ENCODE measurements at places on chromosomes 5 and 9.

- no peak for DNase-seq
Measured at GRCh38 chr5:116440457-116441001, 134.1 kb downstream of the SEMA6A start.

DNA sequence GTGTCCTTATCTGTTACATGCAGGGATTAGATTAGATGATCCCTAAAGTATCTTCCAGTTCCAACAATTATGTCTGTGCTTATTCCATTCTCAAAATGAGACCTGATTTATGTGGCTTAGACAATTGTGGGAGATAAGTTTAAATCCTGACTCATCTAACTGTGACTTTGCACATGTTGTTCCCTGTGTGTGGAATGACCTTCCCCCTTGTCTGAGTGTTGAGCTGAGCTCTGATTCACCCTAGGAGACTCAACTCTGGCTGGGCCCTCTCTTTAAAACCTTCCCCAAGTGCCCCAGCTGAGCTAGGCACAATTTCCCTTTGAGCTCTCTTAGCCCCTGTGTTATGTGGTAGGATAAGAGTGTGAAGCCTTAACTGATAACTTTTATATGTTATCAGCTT is 118.9 kb upstream of the ELL2 start:
- no peak for DNase-seq

DNA sequence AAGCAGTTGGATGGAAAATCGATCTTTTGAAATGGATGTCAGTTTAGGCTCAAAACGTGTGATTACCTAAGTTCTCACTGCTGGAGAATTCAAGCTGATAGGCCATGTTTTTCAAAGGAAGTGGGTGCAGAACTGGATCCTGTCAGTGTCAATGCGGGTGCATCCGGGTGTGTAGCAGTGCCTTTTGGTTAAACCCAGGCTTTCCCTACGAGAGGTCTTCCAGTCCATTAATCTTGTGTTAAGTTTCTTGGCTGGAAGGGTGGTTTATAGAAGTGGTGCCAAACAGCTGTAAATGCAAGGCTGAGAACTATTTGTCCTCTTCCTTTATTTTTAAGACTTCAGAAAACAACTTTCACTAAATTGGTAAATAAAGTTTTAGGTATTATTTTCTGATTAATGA is 71.9 kb downstream of the DAPK1 start:
- DNase-seq: no peak

GRCh38 chr5:76716456-76717157 is 681 bp downstream of the F2R start:
- peak; percentile 41 for DNase-seq

DNA sequence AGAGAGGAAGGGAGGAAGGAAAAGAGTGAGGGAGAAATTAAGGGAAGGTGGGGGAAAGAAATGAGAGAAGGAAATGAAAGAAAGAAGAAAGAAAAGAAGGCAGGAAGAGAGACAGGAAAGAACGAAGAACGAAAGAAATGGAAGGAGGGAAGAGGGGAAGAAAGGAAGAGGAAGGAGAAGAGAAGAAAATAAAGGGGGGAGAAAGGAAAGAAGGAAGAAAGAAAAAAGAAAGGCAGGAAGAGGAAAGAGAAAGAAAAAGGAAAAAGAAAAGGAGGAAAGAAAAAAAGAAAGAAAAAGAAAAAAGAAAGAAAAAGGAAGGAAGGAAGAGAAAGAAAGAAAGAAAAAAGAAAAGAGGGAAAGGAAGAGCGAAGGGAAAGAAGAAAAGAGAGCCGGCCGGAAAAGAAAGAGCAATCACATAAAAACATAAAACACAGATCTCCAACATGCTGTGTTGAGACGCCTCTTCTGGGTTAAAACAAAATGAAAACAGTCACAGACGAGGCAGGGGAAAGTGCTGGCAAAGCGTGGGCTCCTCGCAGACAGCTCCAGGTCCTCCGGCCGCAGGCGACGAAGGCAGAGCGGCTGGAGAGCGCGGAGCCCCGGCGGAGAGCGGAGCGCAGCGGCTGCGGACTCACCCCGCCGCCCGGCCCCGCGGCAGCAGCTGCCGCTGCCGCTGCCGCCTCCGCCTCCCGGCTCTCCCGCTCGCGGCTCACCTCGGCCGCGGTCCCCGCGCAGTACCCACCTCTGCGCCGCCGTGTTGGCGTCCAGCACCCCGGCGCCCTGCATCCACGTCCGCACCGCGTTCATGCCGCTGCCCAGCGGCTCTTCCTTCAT is 896 bp downstream of the EBF1 start:
- DNase-seq: peak; percentile 33

DNA sequence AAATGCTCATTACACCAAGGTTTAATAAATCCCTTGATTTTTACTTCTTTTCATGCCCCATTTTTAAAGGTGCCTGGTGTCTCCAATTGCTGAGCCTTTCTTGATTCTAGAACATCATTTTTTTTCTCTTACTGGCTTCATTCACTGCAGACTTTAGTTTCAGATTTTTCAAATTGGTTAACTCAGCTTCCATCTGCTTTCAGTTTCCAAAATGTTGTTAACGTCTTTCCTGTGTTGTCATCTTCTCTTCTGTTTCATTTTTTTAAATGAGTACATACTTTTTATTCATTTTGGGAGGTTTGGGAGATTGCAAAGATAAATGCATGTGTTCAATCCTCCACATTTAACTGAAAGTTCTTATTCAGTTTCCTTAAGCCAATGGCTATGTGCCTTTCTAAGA is 126.4 kb upstream of the CCNG1 start:
- peak; percentile 61 for DNase-seq

- no peak for DNase-seq
Measured at GRCh38 chr9:75482566-75482965, 394.3 kb downstream of the OSTF1 start.

GRCh38 chr5:109192027-109192426 is 217.7 kb downstream of the PJA2 start:
- no peak for DNase-seq

Measured in T-helper 1 cell (primary cell).